ENCODE measurements at places on chromosomes 7 and 10.

DNA sequence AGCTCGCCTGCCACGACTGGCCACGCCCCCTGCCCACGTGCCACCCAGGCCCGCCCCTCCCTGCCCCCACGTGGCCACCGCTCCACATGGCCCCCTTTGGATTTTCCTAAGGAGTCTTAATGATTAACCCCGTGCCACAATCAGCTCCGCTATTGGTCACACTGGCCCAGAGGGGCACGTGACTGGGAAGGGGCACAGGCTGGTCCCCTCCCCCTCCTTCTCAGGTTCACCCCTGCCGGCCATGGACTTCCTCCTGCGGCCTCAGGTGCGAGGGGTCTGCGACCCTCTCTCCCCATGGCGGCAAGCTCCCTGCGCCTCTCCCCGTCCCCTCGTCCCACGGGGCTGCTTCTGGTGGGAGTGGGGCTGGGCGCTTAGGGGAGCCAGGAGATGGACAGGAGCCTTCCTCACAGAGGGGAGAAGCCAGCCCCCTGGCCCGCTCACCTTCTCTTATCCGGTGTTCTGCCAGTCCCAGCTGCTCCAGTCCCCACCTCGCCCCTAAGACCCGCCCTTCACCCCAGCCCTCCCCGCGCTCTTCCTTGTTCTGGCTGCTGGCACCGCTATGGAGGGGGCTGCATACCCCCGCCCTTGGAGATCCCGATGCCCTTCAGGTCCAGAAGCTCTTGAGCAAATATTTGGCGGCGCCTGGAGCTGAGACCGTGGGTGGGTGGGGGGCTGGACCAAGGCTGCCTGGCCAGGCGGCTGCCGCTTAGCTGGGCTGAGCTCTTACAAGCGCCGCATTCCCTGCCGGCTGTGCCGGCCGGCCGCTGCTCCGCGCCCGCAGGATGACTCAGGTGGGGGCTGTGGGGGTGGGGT lies 3.2 kb downstream of the SLC4A2 start:
- peak; percentile 91 for DNase-seq

DNA sequence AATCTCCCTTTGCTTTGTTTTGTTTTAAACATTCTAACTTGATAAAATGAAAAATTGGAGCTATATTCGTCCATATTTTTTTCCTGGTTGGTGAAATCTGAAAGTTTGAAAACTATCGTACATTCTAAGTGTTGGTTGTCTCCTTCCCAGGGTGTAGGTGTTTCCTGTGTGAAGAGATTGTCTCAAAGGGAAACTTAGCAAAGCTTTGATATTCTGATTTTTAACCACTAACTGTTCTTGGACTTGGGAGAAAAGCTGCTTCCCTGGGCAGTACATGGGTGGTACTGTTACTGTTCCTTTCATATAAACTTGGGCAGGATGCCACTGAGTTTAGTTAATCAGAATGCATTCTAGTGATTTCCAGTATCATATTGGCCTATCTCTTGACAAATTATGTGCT lies 253.5 kb upstream of the LRGUK start:
- DNase-seq, result no peak

- no peak for DNase-seq
These were observed 52.8 kb downstream of the PWWP2B start for GRCh38 chr10:132449811-132450181.

- DNase-seq, result peak; percentile 49
These were observed 17.9 kb upstream of the TMEM225B start for GRCh38 chr7:99579956-99580777.

GRCh38 chr10:132916421-132916841 lies 25.9 kb downstream of the CFAP46 start:
- DNase-seq, result no peak

DNA sequence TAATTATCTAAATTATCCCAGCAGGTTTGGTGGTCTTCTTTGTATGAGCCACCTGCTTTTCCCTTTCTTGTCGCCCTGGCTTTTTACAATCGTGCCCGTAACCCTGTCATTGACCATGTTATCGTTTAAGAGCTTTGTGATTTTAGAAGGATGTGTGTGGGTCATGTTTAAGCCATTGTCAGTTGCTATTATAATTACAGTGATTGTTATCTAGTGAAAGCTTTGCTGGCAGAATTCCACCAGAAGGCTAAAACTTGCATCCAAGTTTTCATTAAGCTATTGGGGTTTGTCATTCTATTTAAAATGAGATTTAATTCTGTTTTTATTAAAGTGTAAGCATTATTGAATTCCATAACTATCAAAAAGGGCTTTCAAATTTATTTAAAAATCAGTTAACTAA lies 354.2 kb upstream of the TMEM229A start:
- no peak for DNase-seq

- DNase-seq, result no peak
These were observed 41.4 kb downstream of the ZMYND11 start for GRCh38 chr10:176677-177076.

- DNase-seq, result no peak
These were observed 102.3 kb upstream of the STK17A start for GRCh38 chr7:43480581-43480980.

DNA sequence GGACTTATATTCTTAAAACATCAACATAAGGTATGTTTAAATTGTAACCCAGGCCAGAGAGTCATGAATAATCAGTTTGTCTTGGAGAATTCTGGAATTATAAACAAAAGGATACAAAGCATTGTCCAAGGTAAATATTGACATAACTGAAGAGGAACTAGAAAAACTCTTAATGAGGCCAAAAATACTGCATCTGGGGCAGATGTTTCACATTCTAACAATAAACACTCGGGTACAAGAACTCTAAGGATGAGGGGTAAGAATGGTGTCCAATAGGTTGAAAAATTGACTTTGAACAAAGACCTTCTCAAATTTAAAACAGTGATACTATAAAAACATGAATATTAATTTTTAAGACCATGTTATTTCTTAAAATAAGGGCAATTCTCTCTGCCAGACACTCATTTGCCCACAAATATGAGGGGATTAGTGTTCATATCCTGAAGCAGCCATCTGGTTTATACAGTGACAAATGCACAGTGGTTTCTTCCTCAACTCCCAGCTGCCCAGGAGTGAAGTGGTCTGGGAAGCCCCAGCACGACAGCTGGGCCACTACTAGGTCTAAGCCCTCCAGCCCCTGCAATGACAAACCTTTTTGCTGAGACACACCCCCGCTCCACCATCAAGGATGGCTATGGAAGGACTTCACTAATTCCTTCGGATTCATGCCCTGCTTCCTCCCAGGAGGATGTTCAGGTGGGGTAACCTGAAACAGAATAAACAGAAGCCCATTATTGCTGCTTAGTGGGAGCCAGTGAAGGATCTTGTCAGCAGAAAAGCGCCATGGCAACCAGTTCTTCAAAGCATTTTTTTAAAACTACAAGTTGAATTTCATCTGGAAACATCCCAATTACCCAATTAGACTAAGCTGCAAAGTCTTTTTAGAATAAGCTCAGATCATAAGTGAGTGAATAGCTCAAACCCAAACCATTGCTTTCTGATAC lies 107.5 kb upstream of the ARID5B start:
- no peak for DNase-seq

DNA sequence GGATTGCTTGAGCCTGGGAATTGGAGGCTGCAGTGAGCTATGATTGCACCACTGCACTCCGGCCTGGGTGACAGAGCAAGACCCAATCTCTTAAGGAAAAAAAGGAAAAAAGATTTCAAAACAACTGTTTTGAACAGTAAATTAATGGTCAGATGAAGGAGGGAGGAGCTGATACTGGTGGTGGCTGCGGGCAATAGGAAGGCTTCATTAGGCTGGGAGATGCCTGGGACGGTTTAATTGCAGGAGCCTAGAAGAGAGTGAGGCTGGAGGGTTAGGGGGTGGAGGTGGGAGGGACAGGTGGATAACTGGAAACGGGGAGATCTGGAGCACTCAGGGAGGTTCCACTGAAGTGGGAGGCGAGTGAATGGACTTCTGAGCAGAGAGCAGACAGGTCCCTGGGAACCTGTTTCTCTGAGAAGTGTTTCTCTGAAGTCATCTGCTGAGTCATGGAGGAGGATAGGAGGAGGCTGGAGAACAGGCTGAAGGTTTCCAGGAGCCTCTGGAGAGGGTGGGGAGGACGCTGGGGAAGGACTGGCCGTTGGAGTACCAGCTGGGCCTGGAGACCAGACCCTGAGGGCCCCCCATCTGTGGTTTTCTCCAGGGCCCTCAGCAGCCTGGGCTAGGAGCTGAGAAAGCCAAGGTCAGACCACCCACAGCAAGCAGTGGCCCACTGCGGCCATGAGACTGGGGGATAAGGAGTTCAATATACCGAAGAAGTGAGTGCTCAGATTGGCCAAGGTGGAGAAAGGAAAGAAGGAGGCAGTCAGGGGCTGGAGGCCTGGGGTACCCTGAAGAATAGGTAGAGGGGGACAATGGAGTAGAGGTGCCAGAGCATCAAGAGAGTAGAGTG lies 14.4 kb upstream of the YWHAG start:
- no peak for DNase-seq

GRCh38 chr7:91630581-91631380 lies 249.7 kb downstream of the MTERF1 start:
- no peak for DNase-seq

DNA sequence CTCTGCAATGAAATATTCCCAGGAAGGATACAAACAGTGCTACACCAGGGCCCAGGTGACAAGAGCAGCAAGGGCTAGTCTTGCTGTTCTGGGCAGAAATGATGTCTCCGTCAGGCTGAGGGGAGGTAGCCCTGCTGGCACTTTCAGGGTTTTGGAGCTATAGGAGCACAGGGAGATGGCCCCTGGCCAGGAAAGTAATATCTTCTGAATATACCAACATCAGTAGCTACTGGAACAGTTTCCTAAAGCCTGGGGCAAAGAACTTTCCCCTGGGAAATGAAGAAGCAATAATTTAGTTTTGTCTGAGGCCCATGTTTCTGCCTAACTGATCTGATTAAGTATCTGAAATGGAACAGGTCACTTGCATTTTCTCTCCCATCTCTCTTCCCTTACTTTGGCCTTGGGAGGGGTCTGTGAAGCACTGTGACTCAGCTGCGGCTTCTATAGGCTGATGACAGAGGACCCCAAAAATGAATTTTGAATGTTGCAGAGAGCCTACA lies 489.1 kb upstream of the PODXL start:
- DNase-seq, result no peak

- DNase-seq, result no peak
These were observed 146.7 kb upstream of the SP4 start for GRCh38 chr7:21281193-21281592.

Data from NT2/D1 (cell line).